ENCODE measurements at places on chromosomes 12 and 14. TPM values are rescaled to one million over a fixed set of nuclear protein-coding genes. Genes with fewer than 3 reads are reported as not detected.

The KRT6A gene
- not detected for total RNA-seq

The MYH7 gene
- total RNA-seq = not detected

The LRIG3 gene
- 60.8 TPM for total RNA-seq

The ADAM21 gene
- total RNA-seq = under 0.01 TPM

The SMAGP gene
- 25.9 TPM for total RNA-seq

The EGLN3 gene
- total RNA-seq = 0.25 TPM

The SLC7A7 gene
- 30.9 TPM for total RNA-seq

The KSR2 gene
- total RNA-seq = 0.63 TPM

The SLCO1A2 gene
- total RNA-seq = not detected

The CD69 gene
- total RNA-seq = 0.16 TPM

The INHBE gene
- total RNA-seq = 3.9 TPM

The ACSM4 gene
- not detected for total RNA-seq

The KRT73 gene
- total RNA-seq = not detected

The CLEC1B gene
- not detected for total RNA-seq

The ANG gene
- 2.7 TPM for total RNA-seq

The KRT3 gene
- total RNA-seq = not detected

All from mesangial cell (primary cell).